ENCODE measurements at places on chromosomes 1 and 21. TPM values are rescaled to one million over a fixed set of nuclear protein-coding genes. Genes with fewer than 3 reads are reported as not detected.

DNA sequence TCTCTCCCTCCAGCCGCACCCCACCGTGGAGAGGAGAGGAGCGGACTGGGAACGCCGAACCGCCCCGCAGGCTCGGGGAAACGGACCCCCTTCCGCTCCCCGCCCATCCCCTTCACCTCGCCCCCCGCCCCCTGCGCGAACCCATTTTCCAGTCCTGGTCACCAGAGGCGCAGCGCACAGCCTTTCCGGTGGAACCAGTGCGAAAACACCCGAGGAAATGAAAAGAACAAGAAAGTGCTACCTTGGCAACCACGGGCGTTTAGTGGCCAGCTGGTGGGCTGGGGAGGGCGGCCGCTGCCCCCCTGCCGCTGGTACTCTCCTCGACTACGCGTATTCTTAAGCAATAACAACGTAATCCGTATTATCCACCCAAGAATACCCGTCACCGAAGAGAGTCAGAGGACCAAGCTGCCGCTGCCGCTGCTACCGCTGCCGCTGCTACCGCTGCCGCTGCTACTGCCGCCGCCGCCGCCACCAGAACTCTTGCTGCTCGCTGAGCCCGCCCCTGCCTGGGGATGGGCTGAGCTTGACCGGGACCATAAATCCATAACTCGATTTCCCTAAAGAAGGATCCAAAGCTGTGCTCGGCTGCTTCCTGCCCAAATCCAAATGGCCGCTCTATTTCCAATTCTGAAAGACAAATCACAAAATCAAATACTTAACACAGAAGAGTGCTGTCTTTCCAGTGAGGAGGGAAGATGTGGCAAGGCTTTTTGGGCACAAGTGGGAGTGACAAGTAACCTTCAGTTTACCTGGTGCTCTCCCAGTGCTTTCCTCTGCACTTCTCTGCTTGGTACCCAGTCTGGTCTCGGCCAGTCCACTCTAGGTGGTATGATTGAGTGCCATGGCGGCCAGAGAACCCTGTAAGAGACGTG, 125.2 kb upstream of the DPYD start:
- no peak for DNase-seq

DNA sequence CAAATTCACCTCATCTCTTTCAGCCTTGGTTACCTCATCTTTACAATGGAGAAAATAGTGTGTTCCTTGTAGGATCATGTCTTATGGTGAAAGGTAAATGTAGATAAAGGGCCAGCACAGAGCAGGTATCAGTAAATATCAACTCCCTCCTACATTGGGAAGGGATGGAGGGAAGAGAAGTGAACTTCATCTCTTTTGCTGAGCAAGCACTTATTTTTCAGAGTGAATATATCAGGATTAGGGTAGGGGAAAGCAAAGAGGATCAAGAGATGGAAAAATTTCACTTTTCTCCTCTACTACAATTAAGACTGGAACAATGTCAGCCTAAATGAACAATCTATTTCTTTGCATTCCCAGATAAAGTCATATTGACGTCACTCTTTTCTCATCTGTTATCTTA, 193.8 kb upstream of the JUN start:
- no peak for DNase-seq

Gene CHRM3
- polyA plus RNA-seq = 7.7 TPM

- no peak for DNase-seq
Measured at GRCh38 chr1:177862916-177863315, 106.9 kb downstream of the SEC16B start.

Gene C1orf210
- 26.9 TPM for polyA plus RNA-seq

GRCh38 chr1:11525516-11525915, 46.6 kb downstream of the DISP3 start:
- no peak for DNase-seq

- DNase-seq = no peak
Measured at GRCh38 chr21:38178653-38179470, 77.9 kb upstream of the KCNJ15 start.

Gene MYOG
- 0.30 TPM for polyA plus RNA-seq
